ENCODE measurements at places on chromosomes 7 and 10.

- DNase-seq, result no peak
Observed at GRCh38 chr10:33031171-33031570, 73.1 kb upstream of the ITGB1 start.

DNA sequence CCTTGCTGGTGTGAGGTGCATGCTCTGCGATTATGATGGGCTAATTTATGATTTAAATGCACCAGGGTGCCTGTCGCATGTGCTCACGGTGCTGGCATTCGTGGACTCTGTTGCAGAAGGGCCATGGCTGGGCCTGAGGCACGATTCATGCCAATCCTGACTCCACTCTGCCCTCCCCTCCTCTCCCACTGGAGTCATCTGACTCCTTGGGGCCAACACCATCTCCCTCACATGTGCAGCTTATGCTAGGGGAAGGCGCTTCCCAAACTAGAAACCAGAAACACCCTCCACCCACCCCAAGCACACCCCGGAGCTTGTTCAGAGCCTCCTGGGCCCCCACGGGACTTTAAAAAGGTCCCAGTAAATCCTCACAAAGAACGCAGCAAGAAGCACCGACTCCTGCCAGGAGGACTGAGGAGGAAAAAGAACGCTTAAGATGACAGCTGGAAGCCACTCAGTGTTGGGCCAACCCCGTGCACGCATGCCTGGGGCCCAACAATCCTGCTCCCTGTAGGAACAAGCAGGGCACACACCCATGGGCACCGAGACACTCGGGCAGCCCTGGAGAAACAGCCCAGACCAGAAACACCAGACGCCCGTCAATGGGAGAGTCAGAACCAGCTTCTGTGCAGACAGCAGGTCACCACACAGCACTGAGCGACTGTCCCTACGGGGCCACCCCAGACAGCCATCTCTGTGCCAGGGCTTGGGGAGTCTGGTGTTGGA lies 14.1 kb downstream of the BRI3 start:
- DNase-seq, result no peak

DNA sequence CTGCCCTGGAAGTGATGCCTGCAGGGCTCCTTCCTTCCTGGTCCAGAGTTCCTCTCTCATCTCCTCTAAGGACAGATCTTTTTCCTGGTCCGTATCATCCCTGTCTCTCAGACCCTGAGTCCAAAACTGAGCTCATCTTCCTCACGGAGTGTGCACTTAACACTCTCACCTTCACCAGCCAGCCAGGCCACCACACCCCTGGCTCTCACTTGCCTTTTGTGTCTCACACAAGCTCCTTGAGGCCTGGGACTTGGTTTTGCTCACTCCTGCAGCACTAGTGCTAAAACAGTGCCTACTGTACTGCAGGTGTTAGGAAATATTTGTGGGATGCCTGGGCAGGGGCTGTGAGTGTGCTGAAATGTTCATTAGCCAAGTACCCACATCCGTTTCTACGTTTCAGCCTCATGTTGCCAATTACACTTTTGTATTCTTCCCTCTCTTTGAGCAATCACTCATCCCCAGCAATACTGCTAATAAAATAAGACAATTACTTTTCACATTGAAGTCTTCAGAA lies 21.4 kb upstream of the PARP12 start:
- no peak for DNase-seq

GRCh38 chr10:38050212-38050611 lies 39.7 kb downstream of the ZNF33A start:
- no peak for DNase-seq

- no peak for DNase-seq
Observed at GRCh38 chr10:46253076-46254006, 33.5 kb upstream of the ANTXRL start.

DNA sequence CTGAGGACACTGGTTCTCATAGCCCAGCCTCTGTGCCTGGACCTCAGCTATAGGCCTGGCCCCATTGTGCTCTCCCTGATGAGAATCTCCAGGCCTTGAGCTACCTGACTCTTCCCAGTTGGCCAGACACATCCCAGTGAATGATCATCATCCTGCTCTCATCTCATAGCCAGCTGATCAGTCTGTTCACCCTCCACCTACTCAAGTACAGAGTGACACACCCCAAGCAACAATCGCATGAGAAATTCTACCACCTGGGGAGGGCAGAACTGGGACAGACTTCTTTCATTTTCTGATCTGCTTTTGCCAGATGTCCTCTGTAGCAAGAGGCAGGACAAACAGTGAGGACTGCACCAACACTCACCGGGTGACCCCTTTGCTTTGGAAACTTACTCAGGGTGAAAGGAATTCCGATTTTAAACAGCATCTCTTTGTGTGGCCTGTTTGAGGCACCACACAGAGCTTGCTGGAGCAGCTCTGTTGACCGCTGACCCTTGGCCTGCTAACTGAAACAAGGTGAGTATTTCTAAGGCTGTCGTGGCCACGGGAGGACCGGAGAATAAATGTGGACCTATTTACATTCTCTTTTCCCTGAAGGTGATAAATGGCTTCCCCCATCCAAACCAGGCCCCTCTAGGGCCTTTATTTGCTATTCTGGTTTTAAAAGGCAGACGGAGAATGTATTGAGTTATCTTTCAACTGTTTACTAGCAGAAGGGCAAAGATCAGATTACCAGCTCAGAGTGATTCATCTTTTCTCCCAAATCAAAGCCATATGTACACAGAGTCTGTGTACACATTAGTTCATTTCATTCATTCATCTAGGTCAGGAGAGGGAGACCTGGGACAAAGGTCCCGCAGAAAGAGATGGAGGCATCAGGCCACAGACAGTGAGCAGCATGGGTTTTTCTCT lies 181.4 kb upstream of the TNS3 start:
- DNase-seq, result peak; percentile 89

GRCh38 chr10:31630861-31631567 lies 297.6 kb downstream of the ARHGAP12 start:
- DNase-seq, result no peak

DNA sequence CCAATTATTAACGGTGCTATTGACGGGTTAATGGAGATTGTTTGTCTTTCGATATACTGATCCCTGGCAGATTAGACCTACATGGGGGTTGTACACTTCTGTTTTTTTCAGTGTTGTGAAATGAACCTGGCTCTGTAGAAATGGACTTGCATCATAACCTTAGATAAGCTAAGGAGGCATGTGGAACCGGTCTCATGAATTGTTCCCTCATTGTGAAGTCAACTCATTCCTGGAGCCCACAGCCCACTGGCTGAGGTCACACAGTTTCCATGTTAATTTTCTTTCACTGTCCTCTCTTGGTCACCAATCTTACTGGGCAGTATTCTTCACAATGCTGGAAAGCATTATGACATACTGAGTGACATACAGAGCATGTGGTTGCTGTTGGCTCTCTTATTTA lies 202.8 kb downstream of the BMPER start:
- peak; percentile 9 for DNase-seq

GRCh38 chr10:73577788-73578187 lies 13.4 kb downstream of the USP54 start:
- peak; percentile 81 for DNase-seq

- no peak for DNase-seq
Observed at GRCh38 chr7:27631391-27631790, 31.3 kb downstream of the HIBADH start.

DNA sequence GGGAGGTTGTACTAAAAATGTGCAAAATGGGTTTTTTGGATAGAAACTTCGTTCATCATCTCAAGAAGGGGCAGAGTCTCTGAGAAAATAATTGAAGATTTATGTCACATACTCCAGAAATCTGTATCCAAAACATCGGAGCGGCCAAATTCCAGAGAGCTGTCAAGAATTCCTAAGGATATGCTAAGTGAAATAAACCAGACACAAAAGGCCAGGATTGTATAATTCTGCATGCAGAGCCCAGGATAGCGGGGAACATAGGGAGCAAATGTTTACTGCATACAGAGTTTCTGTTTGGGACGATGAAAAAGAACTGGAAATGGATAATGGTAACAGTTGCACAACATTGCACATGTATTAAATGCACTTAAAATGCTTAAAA lies 224.2 kb upstream of the AUTS2 start:
- no peak for DNase-seq

GRCh38 chr7:90536449-90536848 lies 59.7 kb upstream of the CDK14 start:
- DNase-seq, result no peak

- no peak for DNase-seq
Observed at GRCh38 chr7:26588511-26588910, 275.9 kb downstream of the SKAP2 start.

- no peak for DNase-seq
Observed at GRCh38 chr10:124236816-124237215, 143.4 kb upstream of the CHST15 start.

GRCh38 chr7:4700577-4701235 lies 18.6 kb downstream of the FOXK1 start:
- DNase-seq, result peak; percentile 93

GRCh38 chr7:44711528-44711927 lies 37.1 kb upstream of the ZMIZ2 start:
- no peak for DNase-seq

- no peak for DNase-seq
Observed at GRCh38 chr7:55345292-55345691, 19.8 kb upstream of the LANCL2 start.

DNA sequence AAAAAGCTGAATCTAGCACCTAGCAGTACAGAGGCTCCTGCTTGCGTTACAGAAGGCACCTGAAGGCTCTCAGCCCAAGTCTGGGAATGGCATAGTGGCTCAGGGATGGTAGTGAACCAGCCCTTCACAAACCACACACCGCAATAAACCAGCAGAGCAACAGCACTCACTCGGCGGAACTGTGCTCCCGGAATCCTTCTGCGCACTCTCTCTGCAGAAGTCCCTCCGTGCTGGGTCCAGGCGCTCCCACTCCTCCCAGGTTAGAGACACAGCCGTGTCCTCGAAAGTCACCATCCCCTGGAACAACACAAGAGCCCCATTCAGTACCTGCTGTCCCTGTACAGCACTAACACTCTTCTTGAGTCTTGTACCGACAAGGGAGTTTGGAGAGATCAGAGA lies 1.5 kb downstream of the ZNF394 start:
- DNase-seq, result no peak

DNA sequence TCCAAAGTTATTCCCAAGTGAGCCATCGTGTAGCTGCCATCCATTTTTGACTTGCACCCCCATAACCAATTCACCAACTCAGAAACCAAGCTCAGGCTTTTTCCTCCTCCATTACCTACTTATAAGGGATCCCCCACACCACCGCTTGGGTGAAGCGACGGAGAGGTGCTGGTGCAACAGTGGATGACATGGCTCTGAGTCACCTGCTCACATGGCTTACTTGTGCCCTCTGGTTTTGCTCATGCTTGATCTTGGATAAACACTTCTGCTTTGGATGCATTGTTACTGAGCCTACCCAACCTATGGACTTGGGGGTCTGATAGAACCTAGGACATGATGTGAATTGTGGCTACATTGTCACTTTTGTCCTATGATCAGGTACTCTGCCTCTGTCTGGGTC lies 12.0 kb upstream of the AKR1B1 start:
- DNase-seq, result peak; percentile 58

- peak; percentile 52 for DNase-seq
Observed at GRCh38 chr10:75038335-75038734, 73.1 kb upstream of the SAMD8 start.

DNA sequence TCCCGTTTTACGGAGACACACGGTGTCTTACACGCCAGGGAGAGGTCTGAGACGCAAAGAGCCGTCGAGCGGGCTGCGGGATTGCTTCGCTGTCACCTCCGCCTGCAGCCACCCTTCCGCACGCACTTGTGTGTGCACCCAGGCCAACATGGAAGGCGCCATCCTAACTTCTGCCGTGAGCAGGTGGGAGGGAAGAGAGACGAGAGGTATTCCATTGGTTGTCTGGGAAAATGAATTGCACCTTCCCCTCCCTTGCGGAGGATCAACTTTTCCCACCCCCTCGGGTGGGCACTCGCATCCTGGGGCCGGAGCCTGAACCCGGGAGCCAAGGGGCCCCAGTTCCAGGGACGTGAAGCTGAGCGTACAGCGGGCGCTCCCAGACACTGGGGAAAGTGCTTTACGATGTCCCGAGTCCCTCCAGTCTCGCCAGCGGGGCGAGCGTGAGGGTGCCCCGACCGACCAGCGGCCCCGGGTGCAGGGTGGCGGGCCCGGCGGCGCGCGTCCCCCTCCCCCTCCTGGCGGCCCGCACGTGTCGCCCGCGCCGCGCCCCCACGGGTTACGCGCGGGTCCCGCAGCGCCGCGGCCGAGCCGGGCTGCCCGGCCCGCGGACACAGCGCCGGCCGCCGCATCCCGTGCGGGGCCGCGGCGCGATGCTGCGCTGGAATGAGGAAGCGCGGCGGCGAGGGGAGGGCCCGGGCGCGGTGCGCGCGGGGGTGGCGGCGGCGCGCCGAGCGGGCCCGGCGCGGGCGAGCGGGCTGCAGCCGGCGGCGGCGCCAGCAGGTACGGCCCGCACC lies 984 bp upstream of the IKZF1 start:
- no peak for DNase-seq

DNA sequence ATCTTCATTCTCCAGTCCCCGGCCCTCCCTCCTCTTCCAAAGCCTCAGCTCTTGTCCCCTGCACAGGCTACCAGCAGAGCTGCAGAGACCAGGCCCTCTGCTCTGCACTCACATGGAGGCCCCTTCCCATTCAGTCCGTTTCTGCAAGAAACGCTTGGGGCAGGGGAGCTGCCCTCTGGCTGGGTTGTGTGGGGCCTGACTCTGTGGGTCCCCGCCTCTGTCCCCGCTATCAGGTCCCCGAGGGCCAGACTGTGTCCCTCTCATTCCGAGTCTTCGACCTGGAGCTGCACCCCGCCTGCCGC lies 1.5 kb downstream of the PCOLCE start:
- DNase-seq, result peak; percentile 43

- no peak for DNase-seq
Observed at GRCh38 chr7:1083729-1084657, 3.9 kb upstream of the GPER1 start.

DNA sequence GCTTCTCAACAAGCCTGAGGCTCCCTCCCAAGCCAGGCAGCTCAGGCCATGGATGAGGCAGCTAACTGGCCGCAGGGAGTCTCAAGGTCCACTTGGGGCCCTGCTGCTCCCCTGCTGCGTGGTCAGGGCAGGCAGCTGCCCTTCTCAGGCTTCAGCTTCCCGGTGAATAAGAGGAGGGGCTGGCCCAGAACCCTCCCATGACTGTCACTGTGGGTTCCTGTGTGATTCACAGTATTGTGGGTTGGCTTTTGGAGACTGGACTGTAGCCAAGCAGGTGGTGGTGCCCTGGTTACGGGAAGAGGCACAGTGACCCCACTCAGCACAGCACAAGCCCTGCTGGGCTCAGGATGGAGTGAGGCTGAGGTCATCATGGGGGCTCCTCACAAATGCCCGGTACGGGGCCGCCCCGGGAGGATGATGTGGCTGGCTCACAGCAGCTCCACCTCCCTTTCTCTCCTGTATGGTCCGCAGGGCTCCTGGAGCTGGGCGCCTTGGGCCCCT lies 189.8 kb downstream of the HECW1 start:
- DNase-seq, result peak; percentile 94
